ENCODE measurements at places on chromosomes 2 and 18.

DNA sequence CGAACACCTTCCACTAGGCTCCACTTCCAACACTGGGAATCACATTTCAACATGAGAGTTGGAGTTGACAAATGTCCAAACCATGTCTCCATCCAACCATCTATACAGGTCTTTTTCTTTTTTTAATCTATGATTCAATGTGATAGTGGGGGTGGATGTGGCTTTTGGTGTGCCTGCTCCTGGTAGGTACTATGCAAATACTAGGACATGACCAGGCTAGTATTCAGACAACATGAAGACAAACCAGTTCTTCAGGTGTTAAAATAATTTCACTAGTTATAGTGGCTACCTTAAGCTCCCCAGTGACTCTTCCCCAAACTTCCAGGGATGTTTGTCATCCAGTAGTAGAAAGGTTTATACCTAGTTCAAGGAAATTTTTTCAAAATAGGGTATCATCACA lies 387.5 kb downstream of the CDH2 start:
- no peak for DNase-seq

- DNase-seq, result no peak
Observed at GRCh38 chr18:69401226-69401971, 711 bp downstream of the DOK6 start.

DNA sequence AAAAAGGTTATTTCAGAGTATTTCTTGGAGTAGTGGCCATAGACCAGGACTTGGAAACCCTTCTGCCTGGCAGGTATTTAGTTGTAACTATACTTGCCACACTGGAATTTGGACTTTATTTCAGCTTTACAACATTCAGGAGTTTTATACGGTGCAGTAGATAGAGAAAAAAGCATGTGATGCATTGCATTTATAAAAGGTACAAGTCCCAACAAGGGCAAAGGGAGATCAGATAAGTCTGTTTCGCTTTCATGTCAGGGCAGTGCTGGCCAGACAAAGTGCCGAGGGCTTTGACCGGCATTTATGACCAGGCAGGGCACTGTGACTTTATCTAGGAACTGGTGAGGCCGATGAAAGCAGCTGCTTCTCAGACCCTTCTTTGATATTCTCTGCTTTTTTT lies 145.4 kb downstream of the RTN4 start:
- peak; percentile 22 for DNase-seq

- DNase-seq, result no peak
Observed at GRCh38 chr2:3434654-3435053, 55.2 kb downstream of the TRAPPC12 start.

DNA sequence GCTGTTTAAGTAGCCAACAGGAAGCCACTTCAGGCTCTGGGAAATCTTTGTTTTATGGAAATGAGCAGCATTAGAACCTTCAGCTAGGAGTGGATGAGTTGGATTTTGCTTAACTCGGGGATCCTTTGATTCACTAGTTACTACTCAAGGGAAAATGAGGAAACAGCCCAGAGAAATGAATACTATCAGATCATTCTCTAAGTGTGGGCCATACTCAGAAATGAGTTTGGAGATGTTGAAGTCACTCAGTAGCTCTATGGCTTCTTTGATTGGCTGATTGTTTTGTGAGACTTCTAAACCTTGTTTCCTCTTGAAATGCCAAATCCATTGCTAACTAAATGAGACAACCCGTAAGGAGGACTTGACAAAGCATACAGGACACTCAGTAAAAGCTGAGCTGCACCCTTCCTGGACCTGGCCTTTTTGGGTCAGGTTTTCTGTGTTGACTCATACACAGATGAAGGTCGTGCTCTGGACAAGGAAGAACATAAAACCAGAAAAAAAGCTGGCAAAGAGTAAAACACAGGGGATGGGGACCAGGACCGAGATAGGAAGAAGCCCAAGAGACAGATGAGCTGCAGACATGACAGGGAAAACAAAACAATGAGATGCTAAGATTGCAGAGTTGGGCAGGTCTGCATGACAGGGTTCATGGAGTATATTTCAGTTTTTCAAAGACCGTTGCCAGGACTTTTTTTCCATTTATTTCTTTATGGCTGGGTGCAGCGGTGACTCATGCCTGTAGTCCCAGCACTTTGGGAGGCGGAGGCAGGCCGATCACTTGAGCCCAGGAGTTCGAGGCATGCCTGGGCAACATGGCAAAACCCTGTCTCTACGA lies 41.6 kb downstream of the INO80C start:
- peak; percentile 24 for DNase-seq

DNA sequence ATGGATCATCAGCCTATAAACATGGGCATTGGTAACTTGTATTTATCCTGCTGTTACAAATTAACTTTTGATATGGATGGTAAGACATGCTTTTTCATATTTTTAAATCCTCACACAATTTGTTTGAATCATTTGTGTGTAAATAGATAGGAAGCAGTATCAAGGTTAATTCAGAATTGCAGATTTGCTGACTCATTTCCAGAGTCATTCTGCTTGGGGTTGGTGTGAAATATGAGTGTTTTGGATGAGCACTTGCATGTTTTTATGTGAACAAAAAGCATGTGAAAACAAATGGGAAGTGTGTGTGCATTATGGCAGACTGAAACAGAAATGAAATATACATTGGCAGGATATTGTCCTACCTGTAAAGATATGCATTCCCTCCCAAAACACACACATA lies 11.8 kb downstream of the CCDC85A start:
- peak; percentile 34 for DNase-seq

DNA sequence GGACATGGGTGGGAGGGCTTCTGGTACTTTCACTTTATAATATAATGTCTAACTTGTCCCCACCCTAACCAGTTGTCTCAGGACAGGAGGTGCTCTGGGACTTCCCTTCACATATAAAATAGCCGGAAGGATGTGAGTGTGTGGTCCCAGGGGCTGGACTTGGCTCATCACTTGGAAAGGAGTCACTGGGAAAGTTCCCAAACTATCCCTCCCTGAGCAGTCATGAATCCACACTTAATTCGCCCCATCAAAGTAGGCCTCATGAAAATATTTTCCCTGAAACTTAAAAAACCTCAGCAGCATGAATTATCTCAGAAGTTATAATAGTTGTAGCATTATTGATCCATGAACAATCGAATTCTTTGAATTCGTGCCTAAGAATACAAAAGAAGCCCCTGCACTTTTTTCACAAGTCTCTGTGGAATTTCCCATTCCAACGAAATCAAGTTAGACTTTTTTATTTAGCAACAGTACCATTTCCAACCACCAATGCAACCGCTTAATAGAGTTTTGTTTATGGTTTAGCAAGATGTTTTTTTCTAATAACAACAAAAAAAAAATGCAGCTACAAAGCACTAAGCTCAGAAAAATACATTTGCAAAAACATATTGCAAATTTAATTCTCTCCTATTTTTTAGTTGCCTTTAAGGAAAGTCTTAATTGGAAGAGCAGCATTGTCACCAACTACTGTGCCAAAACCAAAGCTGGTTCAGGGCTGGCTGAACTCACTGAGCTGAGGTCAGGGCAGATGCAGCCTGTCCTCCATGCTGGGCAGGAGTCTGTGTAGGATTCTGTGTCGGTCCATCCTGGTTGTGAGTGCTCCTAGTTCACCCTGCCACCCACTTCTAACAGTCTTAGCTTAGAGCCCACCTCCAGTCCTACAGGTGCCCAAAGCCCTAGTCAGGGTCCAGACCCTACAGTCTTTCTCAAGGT lies 68.8 kb upstream of the SPTBN1 start:
- DNase-seq, result no peak

DNA sequence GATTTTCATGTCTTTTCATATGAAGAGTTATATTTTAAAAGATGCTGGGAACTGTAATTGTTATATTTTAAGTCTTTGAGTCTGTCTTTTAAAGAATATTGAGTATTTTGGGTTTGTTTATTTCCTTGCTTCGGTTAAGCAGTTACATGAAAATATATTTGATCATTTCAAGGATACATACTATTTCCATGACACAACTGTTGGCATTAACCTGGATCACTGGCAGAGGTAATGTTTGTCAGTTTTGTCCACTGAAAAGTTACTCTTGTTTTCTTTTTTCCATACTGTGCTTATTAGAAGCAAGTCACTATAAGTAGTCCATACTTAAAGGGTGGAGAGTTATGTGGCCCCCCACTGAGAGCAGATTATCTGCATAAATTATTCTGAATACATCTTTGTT lies 1142.0 kb upstream of the TMEFF2 start:
- no peak for DNase-seq

- DNase-seq, result no peak
Observed at GRCh38 chr2:74290466-74291217, 52.6 kb downstream of the SLC4A5 start.

DNA sequence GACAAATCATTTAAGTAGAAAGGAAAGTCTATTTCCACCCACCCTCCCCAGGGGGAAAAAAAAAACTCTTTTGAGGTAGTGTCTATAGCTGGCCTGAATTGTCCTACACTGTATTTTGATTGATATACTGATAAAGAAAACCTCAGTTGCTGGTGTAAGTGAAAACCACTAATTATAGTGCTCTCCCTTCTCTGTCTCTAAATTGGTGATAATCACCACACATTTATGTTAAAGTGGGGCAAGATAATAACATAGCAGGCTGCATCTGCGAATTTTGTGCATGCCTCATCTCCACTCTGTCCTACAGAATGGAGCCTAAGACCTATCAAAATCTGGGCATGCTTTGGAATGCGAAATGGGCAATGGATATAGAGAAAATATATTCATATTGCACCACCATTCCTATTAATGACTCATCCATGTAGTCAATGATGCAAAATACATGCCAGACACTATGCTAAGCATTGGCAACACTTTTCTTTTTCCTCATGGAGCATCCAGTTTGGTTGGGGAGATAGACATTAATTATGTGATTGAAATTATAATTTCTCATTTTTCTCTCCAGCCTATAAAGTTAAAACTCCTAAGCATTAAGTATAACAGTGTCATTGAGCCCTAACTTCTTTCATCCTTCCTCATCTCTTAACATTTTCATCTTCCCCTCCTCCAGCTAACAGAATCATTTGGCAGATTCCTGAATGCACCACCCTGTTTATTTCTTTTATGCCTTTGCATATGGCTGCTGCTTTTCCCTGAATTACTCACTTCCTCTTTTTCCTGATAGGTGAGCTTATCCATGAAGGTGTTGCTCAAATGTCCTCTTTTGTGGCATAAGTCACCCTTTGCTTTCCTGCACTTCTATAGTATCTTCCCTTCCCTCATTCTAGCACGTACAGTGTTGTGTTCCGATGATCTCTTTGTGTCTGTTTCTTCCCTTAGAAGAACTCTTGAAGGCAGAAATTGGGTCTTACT lies 58.2 kb downstream of the SLC9A2 start:
- peak; percentile 12 for DNase-seq

DNA sequence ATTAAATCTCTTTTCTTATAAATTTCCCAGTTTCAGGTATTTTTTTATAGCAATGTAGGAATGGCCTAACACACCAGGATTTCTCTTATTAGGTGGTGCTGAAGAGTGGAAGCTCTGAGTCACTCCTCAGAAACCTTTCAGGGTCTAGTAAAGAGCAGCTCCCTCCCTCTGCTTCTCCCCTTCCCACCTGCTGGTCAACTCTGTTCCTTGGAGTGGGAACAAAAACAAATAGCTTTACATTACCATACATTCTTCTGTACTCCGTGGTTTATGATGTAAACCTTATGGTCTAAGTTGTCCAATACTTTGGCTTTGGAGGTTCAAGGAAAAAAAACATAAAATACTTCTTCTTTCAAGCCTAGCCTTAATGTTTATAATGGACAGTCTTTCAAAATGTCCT lies 2.7 kb upstream of the IL1R1 start:
- no peak for DNase-seq

GRCh38 chr2:121427187-121427689 lies 103.4 kb upstream of the RNU4ATAC start:
- DNase-seq, result no peak

DNA sequence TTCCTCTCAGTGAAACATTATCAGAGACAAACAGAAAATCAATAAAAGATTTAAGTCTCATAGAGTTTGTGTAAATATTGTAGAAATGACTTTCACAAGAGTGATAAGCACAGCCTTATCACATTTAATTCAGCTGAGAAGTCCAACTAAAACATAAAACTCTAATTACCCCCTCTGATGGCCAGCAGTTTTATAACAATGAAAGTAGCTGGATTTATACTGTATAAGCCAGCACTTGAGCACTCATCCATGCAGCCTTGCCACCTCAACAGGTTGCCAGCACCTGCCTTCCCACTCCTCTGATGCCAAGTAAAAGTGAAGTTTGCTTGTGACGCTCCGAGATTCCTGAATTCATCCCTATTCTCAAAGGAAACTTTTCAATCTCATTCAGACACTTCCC lies 103.0 kb upstream of the STK39 start:
- peak; percentile 33 for DNase-seq

- DNase-seq, result no peak
Observed at GRCh38 chr18:25538175-25538922, 186.4 kb upstream of the ZNF521 start.

GRCh38 chr2:151843691-151844061 lies 15.5 kb upstream of the ARL5A start:
- no peak for DNase-seq

- no peak for DNase-seq
Observed at GRCh38 chr2:113116100-113116958, 11.1 kb upstream of the IL1RN start.

DNA sequence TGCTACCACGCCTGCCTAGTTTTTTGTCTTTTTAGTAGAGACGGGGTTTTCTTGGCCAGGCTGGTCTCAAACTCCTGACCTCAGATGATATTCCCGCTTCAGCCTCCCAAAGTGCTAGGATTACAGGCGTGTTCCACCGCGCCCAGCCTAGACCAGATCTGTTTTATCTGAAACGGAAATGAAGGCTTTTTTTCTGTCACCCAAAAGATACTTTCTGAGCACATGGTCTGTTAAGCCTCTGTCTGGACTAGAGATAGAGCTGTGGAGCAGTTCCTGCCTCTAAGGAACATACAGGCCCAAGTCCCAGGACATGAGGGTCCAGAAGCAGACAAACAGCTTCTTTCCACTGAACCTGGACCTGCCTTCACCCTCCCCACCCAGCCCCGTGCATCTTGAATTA lies 43.6 kb upstream of the PTMA start:
- DNase-seq, result no peak

GRCh38 chr2:46872902-46873603 lies 42.6 kb downstream of the MCFD2 start:
- DNase-seq, result no peak

GRCh38 chr2:42801381-42801780 lies 9.0 kb upstream of the HAAO start:
- DNase-seq, result no peak

- DNase-seq, result no peak
Observed at GRCh38 chr2:156481312-156481711, 45.1 kb downstream of the GPD2 start.

GRCh38 chr2:41965909-41966295 lies 81.9 kb upstream of the PKDCC start:
- DNase-seq, result no peak

- DNase-seq, result peak; percentile 98
Observed at GRCh38 chr18:9914584-9915290, 921 bp downstream of the VAPA start.

DNA sequence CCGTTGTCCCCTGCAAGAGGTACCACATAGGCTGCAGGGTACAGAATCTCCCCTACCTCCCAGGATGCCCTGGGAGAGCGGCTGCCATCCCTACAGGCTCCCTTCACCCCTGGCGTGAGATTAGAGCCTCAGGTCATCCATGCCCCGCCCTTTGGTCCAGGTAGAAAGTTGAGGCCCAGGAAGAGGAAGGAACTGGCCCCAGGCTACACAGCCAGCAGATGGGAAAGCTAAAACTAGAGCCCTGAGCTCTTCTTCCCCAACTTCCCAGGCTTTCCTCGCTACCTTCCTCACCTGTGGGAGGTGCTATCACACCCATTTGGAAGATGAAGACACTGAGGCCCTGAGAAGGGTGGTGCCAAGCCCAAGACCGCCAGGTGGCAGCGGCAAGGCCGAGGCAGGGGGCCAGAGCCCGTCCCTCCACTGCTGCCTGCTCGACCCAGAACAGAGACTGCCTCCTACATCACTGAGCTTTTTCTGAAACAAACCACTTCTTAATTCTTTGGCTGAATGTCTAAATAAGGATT lies 25.8 kb downstream of the CIB4 start:
- peak; percentile 17 for DNase-seq

Data from OCI-M1 (cell line).